ENCODE measurements at places on chromosomes 2 and 18.

- DNase-seq = no peak
Measured at GRCh38 chr2:100935372-100935752, 66.7 kb upstream of the RPL31 start.

- DNase-seq = no peak
Measured at GRCh38 chr2:239202343-239202742, 198.5 kb downstream of the HDAC4 start.

GRCh38 chr2:8684540-8684877 lies 2.7 kb downstream of the ID2 start:
- DNase-seq = peak; percentile 46

GRCh38 chr18:41099451-41099850 lies 855.6 kb upstream of the PIK3C3 start:
- DNase-seq = no peak

DNA sequence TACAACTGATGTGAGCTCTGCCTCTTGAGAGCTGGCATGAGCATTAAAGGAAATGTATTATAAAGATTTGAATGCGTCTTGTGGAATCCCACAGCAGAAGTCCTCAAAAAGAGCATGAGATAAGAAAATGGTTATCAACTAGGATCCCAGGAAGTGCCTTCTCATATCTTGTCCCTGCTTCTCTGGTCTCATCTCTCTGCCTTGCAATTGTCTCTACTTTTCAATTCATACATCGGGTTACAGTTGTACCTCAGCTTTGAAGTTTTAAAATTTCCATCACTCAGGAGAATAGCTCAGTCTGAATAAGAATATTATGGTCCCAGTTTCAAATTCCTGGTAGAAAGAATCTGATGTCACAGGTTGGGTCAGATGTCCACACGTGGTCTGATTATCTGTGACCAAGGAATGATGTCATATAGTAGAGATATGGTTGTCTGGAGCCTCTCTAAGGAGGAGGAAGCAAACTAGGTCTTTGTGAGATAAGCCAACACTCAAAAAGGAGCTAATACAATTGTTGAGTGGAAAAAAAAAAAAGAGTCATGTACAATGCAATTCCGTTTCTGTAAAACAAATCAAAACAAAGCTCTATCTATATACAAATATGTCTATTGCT lies 21.7 kb upstream of the CCDC88A start:
- no peak for DNase-seq

GRCh38 chr2:1553671-1554295 lies 140.5 kb downstream of the TPO start:
- no peak for DNase-seq

DNA sequence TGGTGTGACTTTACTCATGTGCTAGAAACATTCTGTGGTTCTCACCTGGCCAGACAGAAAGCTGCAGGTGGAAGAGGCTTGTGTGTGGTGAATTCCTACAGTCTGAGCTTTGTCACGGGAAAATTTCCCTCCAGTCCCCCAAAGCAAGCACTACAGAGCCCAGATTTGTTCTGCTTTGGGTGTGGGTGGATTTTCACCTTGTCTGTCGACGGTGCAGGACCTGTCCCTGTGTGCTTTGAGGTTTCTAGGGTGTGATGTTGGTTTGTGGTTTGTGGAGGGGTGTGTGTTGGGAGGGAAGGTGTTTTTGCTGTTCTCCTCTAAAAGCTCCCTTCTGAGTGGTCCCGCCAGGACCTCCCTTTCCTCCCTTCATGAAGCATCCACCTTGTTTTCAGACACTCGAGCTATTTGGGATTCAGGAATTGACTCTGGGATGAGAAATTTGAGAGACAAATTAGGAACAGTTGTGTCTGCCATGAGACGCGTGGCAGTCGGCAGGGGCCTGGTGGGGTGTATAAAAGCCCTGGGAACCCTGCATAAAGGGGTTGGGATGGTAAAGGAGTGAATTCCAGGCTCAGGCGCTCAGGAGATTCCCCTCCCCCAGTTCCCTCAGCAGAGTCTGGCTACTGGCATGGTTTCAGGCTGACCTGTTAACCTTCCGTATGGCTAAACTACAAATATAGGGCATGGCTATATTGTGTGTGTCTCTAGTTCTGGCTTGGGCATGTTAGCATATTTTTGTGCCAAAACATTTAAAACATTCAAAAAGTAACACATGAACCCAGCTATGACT lies 65.5 kb downstream of the DGKD start:
- DNase-seq = peak; percentile 67

- peak; percentile 8 for DNase-seq
Measured at GRCh38 chr2:109238580-109238979, 109.6 kb downstream of the SH3RF3 start.

- DNase-seq = no peak
Measured at GRCh38 chr2:37481244-37481643, 136.8 kb downstream of the QPCT start.

All from CD4-positive, alpha-beta T cell treated with Interleukin-15 for 4 hours (primary cell).